CD4-positive, alpha-beta T cell treated with Interleukin-4 for 4 hours (primary cell): ENCODE measurements at places on chromosomes 2 and 18.

DNA sequence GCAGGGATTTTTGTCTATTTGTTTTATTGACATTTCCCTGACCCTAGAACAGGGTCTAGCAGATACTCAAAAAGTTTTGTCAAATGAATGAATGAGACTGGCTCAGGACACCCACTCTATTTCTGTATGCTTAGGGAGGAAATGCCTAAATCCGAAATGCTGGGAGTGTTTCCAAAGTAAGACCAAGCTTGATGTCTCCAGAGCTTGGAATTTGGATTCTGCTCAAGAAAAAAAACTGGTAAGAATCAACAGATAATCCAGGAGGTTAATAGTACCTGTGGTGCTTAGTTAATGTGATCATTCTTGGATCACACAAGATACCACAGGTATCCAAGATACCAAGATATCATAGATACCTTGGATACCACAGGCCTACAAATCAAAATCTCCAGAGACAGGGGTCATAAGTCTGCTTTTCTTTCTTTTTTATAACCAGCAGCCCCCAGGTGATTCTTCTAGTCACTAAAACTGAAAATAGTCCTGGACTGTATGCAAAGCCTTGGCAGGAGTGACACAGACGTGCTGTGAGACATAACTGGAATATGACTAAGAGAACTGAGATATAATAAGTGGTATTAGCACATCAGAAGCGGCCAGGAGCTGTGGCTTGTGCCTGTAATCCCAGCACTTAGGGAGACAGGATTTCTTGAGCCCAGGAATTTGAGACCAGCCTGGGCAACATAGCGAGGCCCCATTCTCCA lies 39.9 kb upstream of the SP3 start:
- DNase-seq = no peak

GRCh38 chr2:63881205-63881604 lies 39.5 kb downstream of the UGP2 start:
- DNase-seq = no peak

DNA sequence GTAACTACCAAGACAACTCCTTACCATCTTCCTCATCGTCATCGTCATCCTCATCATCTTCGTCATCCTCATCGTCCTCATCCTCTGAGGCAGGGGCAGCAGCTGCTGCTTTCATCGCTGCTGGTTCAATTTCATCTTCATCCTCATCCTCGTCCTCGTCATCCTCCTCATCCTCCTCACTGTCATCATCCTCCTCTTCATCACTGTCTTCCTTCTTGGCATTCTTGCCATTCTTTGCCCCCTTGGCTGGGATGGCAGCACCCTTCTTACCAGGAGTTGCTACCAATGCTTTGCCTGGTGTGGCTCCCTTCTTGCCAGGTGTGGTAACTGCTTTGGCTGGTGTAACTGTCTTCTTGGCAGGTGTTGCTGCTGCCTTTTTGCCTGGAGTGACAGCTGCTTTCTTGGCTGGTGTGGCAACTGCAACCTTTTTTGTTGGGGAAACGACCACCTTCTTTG lies 2.7 kb downstream of the NCL start:
- no peak for DNase-seq

DNA sequence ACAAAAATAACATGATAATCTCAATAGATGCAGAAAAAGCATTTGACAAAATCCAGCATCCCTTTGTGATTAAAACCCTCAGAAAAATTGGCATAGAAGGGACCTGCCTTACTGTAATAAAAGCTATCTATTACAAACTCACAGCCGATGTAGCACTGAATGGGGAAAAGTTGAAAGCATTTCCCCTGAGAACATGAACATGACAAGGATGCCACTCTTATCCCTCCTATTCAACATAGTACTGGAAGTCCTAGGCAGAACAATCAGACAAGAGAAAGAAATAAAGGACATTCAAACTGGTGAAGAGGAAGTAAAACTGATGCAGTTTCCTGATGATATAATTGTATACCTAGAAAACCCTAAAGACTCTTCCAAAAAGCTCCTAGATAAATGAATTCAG lies 368.7 kb downstream of the RIT2 start:
- DNase-seq = no peak
